ENCODE measurements at places on chromosomes 12 and 14.
A peak's percentile ranks its signal among the peaks of the same experiment; 100 is the strongest.

DNA sequence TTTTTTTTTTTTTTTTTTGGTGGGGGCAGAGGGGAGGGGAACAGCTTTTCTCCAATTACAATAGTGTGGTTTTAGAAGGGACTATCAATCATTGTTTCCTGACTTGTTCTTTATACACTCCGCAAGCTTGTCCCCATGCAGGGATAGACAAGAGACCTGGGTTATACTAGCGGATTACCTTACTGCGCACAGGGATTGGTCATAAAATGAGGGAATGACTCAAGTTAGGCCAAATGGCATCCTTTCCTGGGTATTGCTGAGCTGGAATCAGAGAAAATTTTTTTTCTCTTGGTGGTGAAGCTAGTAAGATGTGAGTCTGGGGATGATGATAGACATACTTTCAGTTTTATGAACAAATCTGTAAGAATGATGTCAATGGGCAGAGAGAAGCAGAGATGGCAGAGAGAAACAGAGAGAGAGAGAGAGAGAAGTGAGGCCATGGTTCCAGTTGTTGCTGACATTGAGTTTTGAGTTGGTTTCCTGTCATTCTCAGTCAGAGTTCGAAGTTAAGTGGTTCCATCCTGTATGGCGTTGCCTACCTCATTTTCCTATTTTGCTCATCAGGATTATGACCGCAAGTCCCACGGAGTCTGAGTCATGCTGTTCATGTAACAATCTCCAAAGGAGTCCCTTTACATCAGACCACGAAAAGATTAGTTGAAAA is 59.1 kb upstream of the OTOGL start:
- peak; percentile 72 for DNase-seq

DNA sequence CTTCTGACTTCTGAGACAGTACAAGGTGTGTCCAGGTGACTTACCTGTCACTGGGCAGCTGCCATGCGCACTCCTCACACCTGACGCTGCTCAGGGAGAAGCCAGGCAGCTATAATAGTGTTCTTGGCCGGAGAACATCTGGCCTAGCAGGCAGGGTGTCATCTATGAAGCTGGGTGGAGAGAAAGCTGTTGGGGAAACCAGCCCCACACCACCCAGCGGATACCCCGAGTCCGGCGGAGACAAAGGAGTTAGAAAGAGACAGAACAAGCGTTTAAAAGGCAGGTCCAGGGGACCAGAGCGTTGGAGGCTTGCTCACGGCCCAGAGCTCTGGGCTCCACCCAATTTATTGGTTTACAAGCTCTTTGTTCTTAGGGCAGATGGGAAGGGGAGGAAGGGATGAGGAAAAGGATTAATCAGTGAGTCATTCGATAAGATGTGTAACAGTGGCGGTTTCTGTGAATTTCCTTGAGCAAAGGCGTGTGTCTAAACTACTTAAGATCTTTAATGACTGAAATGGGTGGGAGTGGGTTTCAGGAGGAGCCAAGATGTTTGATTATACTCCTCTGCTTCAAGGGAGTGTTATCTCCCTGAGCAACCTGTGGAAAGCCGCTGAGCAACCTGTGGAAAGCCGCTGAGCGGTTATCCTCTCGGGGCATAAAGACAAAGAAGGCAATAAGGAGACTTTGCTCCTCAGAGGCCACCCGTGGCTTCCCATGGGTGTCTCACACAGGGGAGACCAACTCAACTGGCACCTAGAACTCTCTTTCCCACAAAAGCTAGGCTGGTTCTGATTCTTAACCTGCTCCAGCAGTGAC is at the start of gene GALNT8:
Gene GALNT8 (plus strand): TSS at position 580 of the 816 bp plus-strand sequence. CDS start 278 bp downstream, outside the sequence.
- no peak for DNase-seq

DNA sequence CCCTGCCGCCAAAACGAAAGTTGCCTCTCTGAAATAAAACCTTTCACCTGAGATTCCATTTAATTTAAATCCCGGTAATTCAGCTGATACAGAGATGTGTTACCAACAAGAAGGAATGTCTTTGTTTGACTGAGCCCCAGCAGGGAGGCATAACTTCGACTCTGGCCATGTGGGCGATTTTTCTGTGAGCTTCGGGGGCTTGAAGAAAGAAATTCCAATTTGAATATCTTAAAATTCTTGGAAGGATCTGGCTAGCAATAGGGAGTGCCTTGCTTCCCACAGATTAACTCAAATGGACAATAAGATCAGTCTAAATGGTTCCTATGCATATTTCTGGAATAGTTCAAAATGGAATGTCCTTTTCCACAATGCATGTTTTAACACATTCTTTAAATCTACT is 252.5 kb upstream of the TMPO start:
- no peak for DNase-seq

DNA sequence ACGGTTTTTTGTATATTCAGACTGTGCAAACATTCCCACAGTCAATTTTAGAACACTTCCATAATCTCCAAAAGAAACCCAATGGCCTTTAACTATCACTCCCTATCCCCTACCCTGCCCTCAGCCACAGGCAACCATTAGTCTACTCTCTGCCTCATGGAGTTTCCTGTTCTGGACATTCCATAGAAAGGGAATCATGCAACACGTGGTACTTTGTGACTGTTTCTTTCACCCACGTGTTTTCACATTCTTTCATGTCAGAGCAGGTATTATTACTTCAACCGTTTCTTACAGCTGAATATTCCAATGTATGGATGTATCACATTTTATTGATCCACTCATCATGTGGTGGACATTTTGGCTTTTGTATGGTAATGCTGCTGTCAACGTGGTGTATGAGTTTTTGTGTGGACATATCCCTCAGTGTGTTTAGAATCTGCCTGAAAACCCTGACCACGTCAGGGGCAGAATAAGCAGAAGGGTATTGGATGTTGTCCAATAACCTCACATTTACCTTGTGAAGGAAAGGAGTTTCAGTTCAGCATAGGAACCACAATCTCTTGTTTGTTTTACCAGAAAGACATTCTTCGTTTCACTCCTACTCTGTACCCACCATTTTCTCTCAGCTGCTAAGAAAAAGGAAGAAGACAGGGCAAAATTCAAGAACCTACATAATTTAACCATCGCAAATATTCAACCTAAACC is 107.5 kb upstream of the DYRK2 start:
- DNase-seq = no peak

GRCh38 chr12:40473962-40474361 is 218.3 kb upstream of the CNTN1 start:
- DNase-seq = no peak

Data from astrocyte of the spinal cord (primary cell).